CD8-positive, alpha-beta memory T cell (primary cell): ENCODE measurements at places on chromosomes 6 and 20. TPM values are rescaled to one million over a fixed set of nuclear protein-coding genes. Genes with fewer than 3 reads are reported as not detected.

DNA sequence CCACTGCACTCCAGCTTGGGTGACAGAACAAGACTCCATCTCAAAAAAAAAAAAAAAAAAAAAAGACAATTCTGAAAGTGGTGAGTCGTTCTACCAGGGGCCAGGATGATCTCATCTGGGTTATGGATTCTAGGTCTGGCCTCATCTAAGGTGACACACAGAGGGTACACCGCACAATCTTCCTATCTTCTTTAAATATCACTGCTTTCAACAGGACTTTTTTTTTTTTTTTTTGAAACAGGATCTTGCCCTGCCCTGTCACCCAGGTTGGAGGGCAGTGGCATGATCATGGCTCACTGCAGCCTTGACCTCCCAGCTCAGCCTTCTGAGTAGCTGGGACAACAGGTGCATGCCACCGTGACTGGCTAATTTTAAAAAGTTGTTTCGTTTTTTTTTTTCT is 67.7 kb downstream of the SLC16A10 start:
- no peak for DNase-seq
- peaks cover 4% of the 10 kb centered on the region for H3K27me3 ChIP-seq
- no peak overlapping the region for H3K27ac ChIP-seq
- H3K4me1 ChIP-seq, result peaks cover 4% of the 10 kb centered on the region

GRCh38 chr6:109117346-109118035 is 22.2 kb downstream of the CEP57L1 start:
- no peaks in the 10 kb centered on the region for H3K36me3 ChIP-seq
- no peak for DNase-seq
- H3K4me1 ChIP-seq, result no peaks in the 10 kb centered on the region
- no peaks in the 10 kb centered on the region for H3K27me3 ChIP-seq

DNA sequence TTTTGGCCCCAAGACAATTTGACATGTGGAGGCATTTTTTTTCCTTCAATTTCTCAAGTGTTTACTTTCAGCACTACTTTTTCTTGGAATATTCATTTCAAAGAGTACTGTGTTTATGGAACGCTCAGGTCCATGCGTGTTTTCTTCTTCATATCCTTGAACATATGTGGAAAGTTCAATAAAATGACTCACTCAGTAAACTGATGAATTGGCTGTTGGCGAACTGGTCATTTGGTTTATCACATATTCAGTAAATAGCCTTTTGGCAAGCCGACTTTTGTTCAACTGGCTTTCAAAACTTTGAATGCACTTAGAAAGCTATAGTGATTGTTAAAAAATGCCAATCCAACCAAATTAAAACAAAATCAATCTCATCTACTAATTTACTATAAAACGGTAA is 964.6 kb upstream of the SLC35B3 start:
- H3K36me3 ChIP-seq, result no peaks in the 10 kb centered on the region
- no peaks in the 10 kb centered on the region for H3K4me1 ChIP-seq
- no peak overlapping the region for H3K27ac ChIP-seq
- no peak overlapping the region for H3K4me3 ChIP-seq
- no peaks in the 10 kb centered on the region for H3K27me3 ChIP-seq

DNA sequence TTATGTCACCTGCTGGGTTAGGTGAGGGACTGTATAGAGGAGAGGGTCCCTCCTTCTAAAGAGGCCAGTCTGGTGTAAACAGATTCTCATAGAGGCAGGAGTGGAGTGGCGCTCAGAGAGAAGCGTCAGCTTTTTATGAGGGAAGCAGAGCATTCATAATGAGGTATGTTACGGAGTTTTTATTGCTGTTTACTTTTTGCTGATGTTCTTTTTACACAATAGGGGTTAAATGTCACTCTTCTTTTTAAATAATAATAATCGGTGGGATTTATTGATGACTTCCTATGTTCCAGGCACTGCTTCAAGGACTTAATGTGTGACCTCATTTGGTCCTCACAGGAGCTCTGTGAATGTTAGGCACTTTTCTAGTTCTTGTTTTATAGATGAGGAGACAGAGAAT is 79.9 kb downstream of the L3MBTL3 start:
- H3K4me1 ChIP-seq, result peaks cover 4% of the 10 kb centered on the region
- no peak for DNase-seq
- H3K36me3 ChIP-seq, result no peaks in the 10 kb centered on the region
- H3K27ac ChIP-seq, result no peak overlapping the region

DNA sequence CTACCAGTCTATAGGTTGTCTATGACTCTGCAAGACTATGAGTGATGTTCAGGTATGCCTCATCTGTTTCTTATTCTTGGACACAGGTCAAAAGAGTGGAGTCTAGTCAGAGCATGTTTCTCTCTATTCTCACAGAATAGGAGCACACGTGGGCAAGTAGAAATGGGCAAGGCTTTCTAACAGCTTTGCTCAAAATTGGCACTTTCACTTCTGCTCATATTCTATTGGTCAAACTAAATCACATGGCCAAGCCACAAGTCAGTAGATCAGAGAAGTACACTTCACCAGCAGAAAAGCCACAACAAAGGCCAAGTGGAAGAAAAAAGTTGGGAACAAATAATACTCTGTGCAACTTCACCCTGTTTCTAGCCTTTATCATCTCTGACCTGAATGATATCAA is 354.5 kb upstream of the SYNCRIP start:
- H3K4me3 ChIP-seq, result no peak overlapping the region
- H3K27me3 ChIP-seq, result no peaks in the 10 kb centered on the region
- no peaks in the 10 kb centered on the region for H3K4me1 ChIP-seq
- no peak overlapping the region for H3K27ac ChIP-seq
- no peaks in the 10 kb centered on the region for H3K36me3 ChIP-seq
- no peak for DNase-seq

The ADGRF5 gene
- total RNA-seq, result not detected
